ENCODE measurements at places on chromosomes 11 and 22. TPM values are rescaled to one million over a fixed set of nuclear protein-coding genes. Genes with fewer than 3 reads are reported as not detected.

Gene FZD4
- polyA plus RNA-seq = 1.4 TPM

Gene SLC35C1
- polyA plus RNA-seq = 6.8 TPM

Gene MPZL3
- 1.3 TPM for polyA plus RNA-seq

Gene VSIG10L2
- polyA plus RNA-seq = 0.59 TPM

Gene OR52N4
- polyA plus RNA-seq = not detected

DNA sequence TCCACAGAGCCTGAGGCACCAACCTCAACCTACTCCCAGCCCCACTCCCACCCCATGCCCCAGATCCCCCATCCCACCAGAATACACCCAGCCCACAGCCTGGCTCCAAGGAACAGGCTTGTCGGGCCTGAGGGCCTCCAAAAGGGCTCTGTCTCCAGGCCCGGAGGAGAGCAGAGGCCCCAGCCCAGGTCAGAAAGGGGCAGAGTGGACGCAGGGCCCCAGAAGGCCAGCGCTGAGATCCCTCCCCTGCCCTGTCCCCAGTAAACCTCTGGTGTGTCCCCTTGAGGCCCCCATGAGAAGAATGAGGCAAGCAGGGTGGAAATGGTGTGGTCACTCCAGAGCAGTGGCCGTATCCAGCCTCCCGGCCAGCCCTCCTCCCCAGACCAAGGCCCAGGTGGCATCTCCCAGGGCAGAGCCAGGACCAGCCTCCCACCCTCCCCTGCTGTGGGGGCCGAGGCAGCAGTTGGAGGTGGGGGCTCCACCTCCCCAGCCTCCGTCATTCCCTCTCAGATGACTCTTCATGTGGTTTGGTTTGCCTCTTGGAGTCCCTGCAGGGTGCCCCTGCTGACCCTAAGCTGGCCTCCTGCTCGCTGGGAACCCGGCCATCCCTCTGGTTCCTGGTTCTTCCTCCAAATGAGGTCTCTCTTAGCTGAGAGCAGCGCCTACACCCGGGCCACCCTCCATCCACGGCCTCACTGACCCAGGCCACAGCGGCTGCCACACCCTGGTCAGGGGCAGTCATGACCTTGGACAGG, 195.0 kb downstream of the IGLL1 start:
- no peak for DNase-seq

- DNase-seq = peak; percentile 39
Measured at GRCh38 chr22:24554313-24555164, at the start of gene GUCD1. GUCD1 (minus strand) TSS chr22:24555138; CDS start chr22:24554991, 147 bp downstream.

GRCh38 chr11:19648321-19648720, 64.3 kb upstream of the NAV2 start:
- no peak for DNase-seq

- no peak for DNase-seq
Measured at GRCh38 chr11:5486421-5486820, 2.1 kb upstream of the OR52D1 start.

GRCh38 chr11:107704451-107704850, 7.4 kb downstream of the SLN start:
- DNase-seq = no peak

DNA sequence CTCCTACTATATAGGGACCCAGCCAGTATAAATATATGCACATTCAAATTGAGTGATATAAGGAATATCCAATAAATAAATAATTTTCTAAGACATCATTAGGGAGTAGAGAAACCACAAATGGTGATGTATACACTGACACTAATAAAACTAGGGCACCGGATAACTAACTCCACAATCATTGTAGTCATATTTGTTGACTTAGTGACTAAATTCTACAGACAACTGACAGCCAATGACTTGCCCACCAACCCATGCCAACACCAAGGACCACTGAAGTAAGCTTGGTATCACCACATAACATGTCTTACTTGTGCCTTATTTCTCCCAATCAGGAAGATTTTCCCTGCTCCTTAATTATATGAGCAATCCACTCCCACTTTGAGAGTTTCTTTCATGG, 139.6 kb upstream of the TRPC6 start:
- DNase-seq = no peak

GRCh38 chr22:49638001-49638400, 189.7 kb downstream of the BRD1 start:
- DNase-seq = no peak

All from GM23338 (cell line).